RWPE2 (cell line): ENCODE measurements at places on chromosomes 6 and 20.

DNA sequence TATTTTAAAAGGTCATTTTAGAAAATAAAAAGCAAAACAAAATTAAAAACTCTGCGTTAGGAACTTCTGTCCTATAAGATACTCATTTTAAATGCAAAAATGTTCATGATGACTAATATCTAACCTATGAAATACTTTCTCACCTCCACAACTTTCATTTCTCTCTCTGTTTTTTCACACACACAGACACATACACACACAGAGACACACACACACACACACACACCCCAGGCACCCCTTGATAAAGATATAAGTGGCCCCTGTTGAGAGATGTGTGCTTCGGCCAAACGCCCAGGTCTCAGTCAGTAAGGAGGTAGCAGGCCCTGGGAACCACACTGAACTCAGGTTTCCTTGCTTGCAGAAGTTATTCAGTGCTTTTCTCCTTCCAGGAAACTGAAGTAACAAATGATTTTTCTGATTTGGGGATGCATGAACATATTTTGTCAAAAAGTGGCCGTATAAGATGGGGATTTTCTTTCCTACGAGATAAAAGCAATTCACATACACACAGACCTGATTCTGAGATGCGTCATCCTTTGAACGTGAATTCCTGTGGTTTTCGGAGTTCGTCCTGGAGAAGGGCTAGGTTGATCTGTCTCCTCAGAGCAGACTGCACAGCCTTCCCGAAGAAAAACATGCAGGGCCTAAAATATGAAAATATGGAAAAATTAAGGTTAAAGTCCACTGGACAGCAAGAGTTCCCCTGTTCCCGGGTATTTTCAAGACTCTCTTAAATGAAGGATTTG is 306.8 kb upstream of the FOXQ1 start:
- no peaks in the 10 kb centered on the region for H3K36me3 ChIP-seq
- H3K4me1 ChIP-seq = no peaks in the 10 kb centered on the region
- no peak overlapping the region for H3K27ac ChIP-seq
- H3K27me3 ChIP-seq = no peaks in the 10 kb centered on the region
- H3K4me3 ChIP-seq = no peak overlapping the region

DNA sequence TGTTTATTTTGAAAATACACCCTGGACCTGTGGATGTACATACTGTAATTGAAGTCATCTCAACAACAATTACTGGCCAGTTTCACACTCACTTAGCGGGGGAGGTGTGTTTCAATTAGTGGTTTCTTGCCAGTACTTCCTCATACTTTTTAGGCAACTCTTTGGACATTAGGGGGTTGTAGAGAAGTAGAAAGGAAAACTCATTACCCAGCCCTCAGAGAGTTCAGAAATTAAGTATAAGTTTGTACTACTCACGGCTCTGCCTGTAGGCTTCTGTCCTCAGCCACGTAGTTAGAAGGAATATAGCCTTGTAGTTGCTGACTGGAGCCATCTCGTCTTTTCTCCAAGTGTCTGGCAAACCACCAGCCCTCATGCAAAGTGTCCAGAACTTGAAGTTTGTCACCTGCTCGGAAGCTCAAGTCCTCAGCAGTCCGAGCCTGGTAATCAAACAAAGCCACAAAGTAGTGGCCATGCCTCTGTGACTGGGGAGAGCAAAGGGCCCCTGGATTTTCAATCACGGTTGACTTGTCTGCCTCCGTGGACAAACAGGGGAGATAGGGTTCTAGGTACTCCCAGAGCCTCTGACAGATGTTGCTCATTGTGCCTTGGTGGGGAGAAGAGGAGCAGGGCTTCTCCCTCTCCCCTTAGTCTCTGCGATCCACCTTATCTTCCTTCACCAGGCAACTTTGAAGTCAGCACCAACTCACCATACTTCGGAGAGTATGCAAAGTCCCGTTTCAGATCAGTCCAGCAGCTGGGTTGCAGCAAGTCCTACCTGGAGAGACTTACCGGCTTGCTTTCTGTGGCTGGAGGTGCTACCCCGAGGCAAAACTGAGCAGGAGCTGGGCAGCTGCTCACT is 749 bp downstream of the FRK start:
- H3K27ac ChIP-seq = peak overlapping the region; percentile 61
- no peak for DNase-seq

GRCh38 chr20:4989570-4989969 is 11.7 kb downstream of the SLC23A2 start:
- H3K4me1 ChIP-seq = no peaks in the 10 kb centered on the region
- H3K27me3 ChIP-seq = no peaks in the 10 kb centered on the region
- H3K36me3 ChIP-seq = no peaks in the 10 kb centered on the region
- H3K27ac ChIP-seq = no peak overlapping the region
- DNase-seq = no peak
- H3K4me3 ChIP-seq = no peak overlapping the region

DNA sequence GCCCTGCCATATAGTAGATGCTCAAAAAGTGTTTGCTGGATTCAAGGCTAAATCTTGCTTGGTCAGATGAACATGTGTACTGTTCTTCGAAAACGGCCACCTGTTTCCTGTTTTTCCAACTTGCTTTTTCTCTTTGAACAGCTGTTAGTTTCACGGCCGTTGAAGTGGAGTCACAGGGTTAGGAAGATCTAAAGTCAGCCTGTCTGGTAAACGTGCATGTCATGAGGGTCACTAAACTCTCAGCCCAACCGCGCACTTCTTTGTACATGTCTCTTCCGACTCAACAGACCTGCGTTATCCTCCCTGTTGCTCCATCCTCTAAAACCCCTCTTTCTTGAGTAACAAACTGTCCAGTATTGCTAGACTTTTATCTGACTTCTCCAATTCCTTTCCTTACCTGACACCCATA is 93.2 kb upstream of the MAN1A1 start:
- no peaks in the 10 kb centered on the region for H3K36me3 ChIP-seq
- H3K4me1 ChIP-seq = peaks cover 10% of the 10 kb centered on the region
- no peaks in the 10 kb centered on the region for H3K27me3 ChIP-seq
- no peak for DNase-seq
- H3K4me3 ChIP-seq = no peak overlapping the region

GRCh38 chr20:5270603-5271002 is 46.2 kb downstream of the PROKR2 start:
- H3K4me1 ChIP-seq = no peaks in the 10 kb centered on the region
- DNase-seq = no peak
- H3K27ac ChIP-seq = no peak overlapping the region
- no peaks in the 10 kb centered on the region for H3K27me3 ChIP-seq
- no peaks in the 10 kb centered on the region for H3K36me3 ChIP-seq

DNA sequence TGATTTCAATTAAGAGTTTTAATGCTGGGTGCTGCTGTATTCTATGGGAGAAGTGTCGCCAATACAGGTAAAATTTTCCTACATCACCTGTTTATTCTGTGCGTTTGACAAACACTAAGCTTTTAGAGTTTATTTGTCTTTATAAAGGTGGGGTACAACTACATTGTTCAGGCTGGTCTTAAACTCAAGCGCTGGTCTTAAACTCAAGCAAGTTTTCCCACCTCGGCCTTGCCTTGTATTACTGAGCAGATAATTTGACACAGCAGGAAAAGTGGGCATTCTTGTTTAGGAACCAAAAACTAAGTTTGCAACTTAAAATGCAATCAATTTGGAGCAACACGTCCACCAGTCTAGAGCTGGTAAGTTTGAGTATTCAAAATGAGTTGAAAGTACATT is 112.9 kb upstream of the BTN3A2 start:
- H3K27ac ChIP-seq = peak overlapping the region; percentile 84
- H3K4me3 ChIP-seq = peak overlapping the region; percentile 49
- no peaks in the 10 kb centered on the region for H3K36me3 ChIP-seq
- H3K4me1 ChIP-seq = peaks cover 5% of the 10 kb centered on the region
- no peak for DNase-seq
